ENCODE measurements at places on chromosomes 7 and 10.

DNA sequence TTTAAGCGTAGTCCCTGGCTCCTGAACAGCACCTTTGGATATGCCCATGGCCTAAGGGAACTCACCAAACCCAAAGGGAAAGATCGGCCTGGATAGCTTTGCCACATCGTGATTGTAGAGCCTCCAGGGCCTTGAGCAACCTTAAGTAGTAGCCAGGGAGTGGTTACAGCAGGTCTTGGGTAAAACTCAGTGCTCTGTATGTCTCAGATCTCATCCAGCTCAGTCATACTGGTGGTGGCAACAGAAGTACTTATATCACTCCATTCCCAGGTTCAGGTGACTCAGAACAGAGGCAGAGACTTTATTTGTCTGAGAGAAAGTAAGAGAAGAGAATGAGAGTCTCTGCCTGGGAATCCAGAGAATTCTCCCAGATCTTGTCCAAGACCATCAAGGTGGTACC lies 39.1 kb upstream of the AASS start:
- H3K36me3 ChIP-seq = no peaks in the 10 kb centered on the region
- no peak for DNase-seq
- H3K27me3 ChIP-seq = no peaks in the 10 kb centered on the region
- H3K27ac ChIP-seq = no peak overlapping the region

DNA sequence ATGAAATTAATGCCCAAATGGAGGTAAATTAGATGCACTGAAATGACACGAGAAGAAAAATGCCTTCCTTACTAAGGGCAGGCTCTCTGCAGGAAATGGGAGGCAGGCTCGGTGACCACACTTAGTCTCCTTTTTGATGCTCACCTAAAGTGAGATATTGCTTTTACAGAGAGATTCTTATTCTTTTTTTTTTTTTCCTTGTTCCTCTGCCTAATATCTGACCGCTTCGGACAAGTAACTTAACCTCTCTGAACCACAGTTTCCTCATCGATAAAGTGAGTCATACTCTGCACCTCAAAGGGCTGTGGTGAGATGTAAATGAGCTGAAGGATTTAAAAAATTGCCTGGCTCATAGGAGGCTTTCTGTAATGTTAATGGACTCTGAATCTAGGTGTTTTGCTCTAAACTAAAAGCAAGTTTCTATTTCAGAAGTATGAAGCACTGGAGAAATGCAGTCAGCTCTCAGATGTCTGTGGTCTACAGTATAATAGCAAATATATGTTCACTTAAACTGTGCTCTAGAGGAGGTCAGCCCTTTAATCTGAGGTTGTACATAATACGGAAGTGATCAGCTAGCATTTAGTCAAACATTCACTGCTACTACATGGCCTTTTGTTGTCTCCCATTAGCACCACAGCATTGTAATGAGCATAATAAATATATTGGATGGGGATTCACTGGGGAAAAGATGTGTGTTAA lies 23.2 kb downstream of the NKX2-3 start:
- no peaks in the 10 kb centered on the region for H3K36me3 ChIP-seq
- DNase-seq = no peak
- no peaks in the 10 kb centered on the region for H3K4me1 ChIP-seq
- no peak overlapping the region for H3K27ac ChIP-seq
- no peak overlapping the region for H3K4me3 ChIP-seq
- peaks cover 4% of the 10 kb centered on the region for H3K27me3 ChIP-seq

- DNase-seq = no peak
- peaks cover 10% of the 10 kb centered on the region for H3K36me3 ChIP-seq
These were observed 30.6 kb downstream of the HYCC1 start for GRCh38 chr7:22983257-22983855.

- no peak overlapping the region for H3K27ac ChIP-seq
- H3K27me3 ChIP-seq = no peaks in the 10 kb centered on the region
- no peaks in the 10 kb centered on the region for H3K4me1 ChIP-seq
- no peaks in the 10 kb centered on the region for H3K36me3 ChIP-seq
- DNase-seq = no peak
- no peak overlapping the region for H3K4me3 ChIP-seq
These were observed 62.0 kb upstream of the STEAP4 start for GRCh38 chr7:88368686-88369085.

- H3K27me3 ChIP-seq = no peaks in the 10 kb centered on the region
- no peaks in the 10 kb centered on the region for H3K4me1 ChIP-seq
- no peak overlapping the region for H3K4me3 ChIP-seq
These were observed 169.3 kb downstream of the SH3PXD2A start for GRCh38 chr10:103685880-103686669.

GRCh38 chr7:2830609-2831376 lies 13.3 kb downstream of the GNA12 start:
- H3K36me3 ChIP-seq = peaks cover 44% of the 10 kb centered on the region
- no peaks in the 10 kb centered on the region for H3K4me1 ChIP-seq
- H3K27ac ChIP-seq = no peak overlapping the region
- DNase-seq = no peak
- no peak overlapping the region for H3K4me3 ChIP-seq

GRCh38 chr7:15652776-15653290 lies 33.6 kb downstream of the MEOX2 start:
- H3K27me3 ChIP-seq = no peaks in the 10 kb centered on the region
- H3K4me3 ChIP-seq = no peak overlapping the region
- DNase-seq = no peak
- H3K4me1 ChIP-seq = no peaks in the 10 kb centered on the region

- H3K27me3 ChIP-seq = no peaks in the 10 kb centered on the region
- no peak for DNase-seq
- H3K4me3 ChIP-seq = no peak overlapping the region
- no peaks in the 10 kb centered on the region for H3K36me3 ChIP-seq
- no peaks in the 10 kb centered on the region for H3K4me1 ChIP-seq
These were observed 224.9 kb upstream of the TMEM229A start for GRCh38 chr7:124257638-124258308.
